ENCODE measurements at places on chromosomes 2 and 18.

GRCh38 chr18:9975658-9976057 lies 61.8 kb downstream of the VAPA start:
- no peak for DNase-seq

- DNase-seq, result no peak
Measured at GRCh38 chr18:60130284-60130683, 230.5 kb downstream of the PMAIP1 start.

GRCh38 chr2:69605284-69605683 lies 38.3 kb downstream of the AAK1 start:
- DNase-seq, result peak; percentile 63

DNA sequence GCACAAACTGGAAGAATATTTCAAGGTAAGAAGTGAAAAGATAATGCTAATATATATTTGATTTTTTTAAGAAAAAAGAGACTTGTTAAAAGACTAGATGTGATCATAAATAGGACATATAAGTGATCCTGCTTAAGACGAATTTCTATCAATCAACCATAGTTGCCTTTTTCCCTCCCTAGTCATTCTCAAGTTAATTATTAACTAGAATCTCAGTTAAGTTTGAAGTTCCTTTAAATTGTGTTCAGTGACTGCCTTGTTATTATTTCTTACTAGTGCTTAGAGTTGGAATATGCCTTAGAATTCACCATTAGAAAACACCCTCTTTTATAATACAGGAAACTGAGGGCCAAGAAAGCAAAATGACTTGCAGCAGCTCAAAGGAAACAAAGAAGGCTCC lies 141.5 kb upstream of the SP5 start:
- DNase-seq, result no peak

DNA sequence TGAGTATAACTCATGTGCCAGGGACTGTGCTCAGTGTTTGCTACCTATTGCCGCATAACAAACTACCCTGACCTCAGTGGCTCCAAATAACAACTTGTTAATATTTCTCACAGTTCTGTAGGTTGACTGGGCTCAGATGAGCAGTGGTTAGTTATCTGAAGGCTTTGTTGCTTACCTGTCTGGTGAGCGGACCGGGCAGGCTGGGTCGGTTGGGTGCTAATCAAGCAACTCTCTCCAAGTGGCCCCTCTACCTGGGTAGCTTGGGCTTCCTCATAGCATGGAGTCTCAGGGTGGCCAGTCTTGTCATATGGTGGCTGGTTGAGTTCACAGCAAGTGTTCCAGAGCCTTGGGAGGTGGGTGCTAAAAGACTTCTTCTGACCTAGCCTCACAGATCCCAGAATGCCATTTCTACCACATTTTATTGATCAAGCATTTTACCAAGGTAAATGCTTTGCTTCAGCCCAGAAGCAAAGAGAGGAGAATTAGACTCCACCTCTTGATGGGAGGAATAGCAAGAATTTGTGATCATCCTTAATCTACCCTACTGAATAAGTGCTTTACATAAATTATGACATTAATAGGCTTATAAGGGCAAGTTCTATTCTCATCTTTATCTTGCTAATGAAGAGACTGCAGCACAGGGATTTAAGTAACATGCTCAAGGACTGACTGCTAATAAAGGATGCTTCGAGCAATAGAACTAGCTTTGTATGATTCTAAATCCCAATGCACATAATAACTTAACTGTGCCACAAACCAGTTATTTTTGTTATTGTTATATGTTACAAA lies 16.9 kb downstream of the RAB31 start:
- no peak for DNase-seq

GRCh38 chr2:210633699-210634098 lies 77.3 kb downstream of the CPS1 start:
- no peak for DNase-seq
